Small intestine (tissue), 16 donors: ENCODE measurements at places on chromosomes 13 and 19. TPM values are rescaled to one million over a fixed set of nuclear protein-coding genes. Genes with fewer than 3 reads are reported as not detected.

Gene ZNF835
- not detected for polyA plus RNA-seq

Gene SLC8A2
- polyA plus RNA-seq: 0.92 TPM

DNA sequence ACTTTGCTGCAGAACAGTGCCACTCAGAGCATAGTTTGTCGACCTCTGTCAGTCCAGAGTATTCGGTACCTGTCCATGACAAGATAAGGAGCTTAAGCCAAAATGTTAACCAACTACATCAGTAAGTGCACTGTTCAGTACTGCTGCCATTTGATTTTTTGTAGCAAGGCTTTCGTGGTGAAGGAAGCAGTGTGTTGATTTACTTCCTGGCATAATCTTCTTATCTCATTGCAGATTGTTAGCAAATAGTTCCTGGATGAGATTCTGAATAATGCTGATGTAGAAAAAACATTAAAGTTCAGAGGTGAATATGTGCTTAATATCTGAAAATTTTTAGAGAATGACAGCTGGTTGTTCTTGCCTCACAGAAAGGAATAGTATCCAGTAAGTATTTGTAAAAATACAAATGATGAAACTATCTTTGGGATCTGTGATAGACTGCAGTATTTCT is 85.7 kb downstream of the LRRC63 start:
- H3K4me1 ChIP-seq: no peaks in the 10 kb centered on the region
- no peak overlapping the region for H3K27ac ChIP-seq
- no peaks in the 10 kb centered on the region for H3K27me3 ChIP-seq
- H3K36me3 ChIP-seq: no peaks in the 10 kb centered on the region
- no peak overlapping the region for H3K4me3 ChIP-seq

Gene PLIN4
- 1.4 TPM for polyA plus RNA-seq

- DNase-seq: no peak
- H3K27ac ChIP-seq: no peak overlapping the region
- no peak overlapping the region for H3K4me3 ChIP-seq
- no peaks in the 10 kb centered on the region for H3K27me3 ChIP-seq
- no peaks in the 10 kb centered on the region for H3K36me3 ChIP-seq
- no peaks in the 10 kb centered on the region for H3K4me1 ChIP-seq
These were observed 4.7 kb downstream of the IL17D start for GRCh38 chr13:20708216-20708615.
